Spinal cord (tissue), 10 donors: ENCODE measurements at places on chromosomes 11 and 22.
A peak's percentile ranks its signal among the peaks of the same experiment; 100 is the strongest.

DNA sequence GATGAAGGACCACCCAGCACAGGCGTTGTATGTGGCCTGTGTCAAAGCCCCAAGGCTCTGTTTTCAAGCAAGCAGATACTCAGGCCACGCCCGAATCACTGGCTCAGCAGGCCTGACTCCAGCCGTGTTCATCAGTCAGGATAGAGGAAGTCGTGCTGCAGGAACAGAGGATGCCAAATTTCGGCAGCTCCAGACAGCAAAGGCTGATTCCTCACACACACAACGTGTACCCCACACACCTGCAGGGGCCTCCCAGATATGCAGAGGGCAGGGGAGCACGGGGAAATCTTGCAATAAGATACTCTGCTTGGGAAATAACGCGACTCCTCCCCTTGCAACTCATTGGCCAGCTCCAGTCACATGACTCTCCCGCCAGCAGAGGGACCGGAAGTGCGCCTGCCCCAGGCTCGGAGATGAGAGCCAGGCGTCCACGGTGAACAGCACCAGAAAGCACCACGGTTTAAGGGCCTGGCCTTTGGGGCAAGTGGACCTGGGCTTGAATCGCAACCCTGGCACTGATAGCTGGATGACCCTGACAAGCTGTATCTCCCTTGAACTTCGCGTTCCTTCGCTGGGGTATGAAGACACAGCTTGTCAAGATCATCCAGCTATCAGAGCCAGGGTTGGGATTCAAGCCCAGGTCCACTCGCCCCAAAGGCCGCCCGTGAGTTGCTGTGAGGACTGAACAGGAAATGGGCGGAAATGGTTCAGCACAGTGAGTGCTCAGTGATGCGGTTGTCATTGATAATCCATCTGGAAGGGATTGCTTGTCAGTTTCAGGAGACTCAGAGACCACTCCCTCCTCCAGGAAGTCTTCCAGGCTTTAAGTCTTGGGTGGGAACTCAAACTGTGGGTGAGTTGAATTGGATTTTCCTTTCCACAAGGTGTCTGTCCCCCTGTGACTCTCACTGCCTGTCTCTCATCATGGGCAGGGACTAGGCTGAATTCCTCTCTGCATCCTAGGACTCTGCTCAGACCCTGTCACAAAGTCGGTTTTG, 88.5 kb downstream of the MYEOV start:
- no peak for DNase-seq

GRCh38 chr11:64065712-64066111, 30.0 kb downstream of the FLRT1 start:
- DNase-seq: no peak

- DNase-seq: no peak
These were observed 179.0 kb downstream of the SNX19 start for GRCh38 chr11:130737041-130737830.

GRCh38 chr11:130649801-130650200, 201.4 kb downstream of the ADAMTS15 start:
- DNase-seq: no peak

DNA sequence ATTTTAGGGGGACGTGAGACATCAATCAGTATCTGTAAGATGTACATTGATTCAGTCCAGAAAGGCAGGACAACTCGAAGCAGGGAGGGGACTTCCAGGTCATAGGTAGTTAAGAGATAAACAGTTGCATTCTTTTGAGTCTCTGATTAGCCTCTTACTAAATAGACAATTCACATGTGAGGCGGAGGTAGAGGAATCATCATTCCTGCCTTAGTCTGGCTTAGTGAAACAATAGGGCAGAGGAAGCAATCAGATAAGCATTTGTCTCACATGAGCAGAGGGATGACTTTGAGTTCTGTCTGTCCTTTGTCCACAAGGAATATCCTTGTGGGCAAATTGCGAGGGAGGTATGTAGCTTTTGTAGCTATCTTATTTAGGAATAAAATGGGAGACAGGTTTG, 248.3 kb downstream of the DDX10 start:
- no peak for DNase-seq

DNA sequence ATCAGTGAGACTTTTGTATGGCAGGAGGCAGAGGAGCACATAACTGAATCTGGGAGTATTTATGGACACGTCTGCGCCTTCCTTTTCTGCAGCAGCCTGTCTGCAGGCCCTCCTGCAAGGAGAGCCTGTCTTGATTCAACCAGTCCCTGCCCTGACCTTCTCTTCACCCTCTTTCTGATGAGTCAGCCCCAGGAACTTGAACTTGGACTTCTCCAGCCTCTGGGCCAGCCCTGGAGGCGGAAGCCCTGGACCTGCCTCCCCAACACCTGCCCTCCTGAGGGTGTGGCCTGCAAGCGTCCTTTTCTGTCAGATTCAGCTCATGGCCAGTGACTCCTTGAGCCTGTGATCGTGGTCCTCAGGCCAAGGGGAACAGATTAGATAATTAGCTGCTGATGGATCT, 20.0 kb downstream of the DAGLA start:
- DNase-seq: no peak

- no peak for DNase-seq
These were observed 3.5 kb downstream of the RHOD start for GRCh38 chr11:67060111-67060522.

DNA sequence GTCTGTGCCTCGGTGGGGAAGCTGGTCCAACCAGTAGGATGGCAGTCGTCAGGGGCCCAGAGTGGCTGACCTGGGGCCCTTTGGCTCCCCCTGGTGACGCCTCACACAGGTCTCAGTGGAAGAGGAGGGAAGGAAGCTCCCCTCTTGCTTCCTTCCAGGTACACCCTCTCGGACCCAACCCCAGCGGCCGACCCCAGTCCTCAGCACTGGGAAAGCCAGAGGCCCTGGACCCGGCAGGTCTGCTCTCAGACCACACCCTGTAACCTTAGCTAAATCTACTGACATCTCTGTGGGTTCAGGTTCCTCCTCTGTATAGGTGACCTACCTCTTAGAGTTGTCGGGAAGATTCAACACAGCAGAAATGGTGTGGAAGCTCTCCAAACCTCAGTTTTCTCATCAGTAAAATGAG, 3.4 kb upstream of the SCUBE1 start:
- DNase-seq: no peak

GRCh38 chr22:33472462-33473344, 414.5 kb upstream of the SYN3 start:
- DNase-seq: peak; percentile 69

DNA sequence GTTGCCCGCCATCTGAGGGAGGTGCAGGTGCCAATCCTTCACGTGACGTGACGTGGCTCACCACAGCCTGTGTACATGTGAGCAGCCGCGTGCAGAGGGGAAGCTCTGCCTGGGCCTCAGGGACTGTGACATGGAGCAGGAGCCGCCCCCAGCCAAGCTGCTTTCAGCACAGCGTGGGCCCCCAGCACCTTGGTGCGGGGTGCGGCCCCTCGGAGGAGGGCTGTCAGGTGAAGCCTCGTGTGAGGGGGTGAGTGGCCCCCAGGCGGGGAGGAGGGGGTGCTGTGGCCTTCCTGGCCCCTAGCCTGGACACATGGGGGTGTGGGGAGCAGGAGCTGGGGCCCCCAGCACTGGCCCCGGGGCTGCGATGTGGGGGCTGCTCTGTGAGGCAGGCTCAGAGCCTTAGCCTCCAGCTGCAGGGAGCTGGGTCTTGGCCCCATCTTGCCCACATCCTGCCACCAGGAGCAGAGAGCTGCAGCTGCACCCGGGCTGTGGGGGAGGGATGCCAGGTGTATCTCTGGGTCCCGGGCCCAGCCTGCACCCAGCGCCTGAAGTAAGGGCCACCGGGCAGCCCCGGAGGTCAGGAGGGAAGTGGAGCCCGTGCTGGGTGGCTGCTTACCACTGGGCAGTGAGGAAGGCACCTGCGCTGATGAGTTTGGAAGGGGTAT, at the start of gene ADORA2A:
TSS of gene ADORA2A (plus strand) at position 100 of the 665 bp plus-strand sequence. CDS start 5,806 bp downstream, outside the sequence.
- no peak for DNase-seq

DNA sequence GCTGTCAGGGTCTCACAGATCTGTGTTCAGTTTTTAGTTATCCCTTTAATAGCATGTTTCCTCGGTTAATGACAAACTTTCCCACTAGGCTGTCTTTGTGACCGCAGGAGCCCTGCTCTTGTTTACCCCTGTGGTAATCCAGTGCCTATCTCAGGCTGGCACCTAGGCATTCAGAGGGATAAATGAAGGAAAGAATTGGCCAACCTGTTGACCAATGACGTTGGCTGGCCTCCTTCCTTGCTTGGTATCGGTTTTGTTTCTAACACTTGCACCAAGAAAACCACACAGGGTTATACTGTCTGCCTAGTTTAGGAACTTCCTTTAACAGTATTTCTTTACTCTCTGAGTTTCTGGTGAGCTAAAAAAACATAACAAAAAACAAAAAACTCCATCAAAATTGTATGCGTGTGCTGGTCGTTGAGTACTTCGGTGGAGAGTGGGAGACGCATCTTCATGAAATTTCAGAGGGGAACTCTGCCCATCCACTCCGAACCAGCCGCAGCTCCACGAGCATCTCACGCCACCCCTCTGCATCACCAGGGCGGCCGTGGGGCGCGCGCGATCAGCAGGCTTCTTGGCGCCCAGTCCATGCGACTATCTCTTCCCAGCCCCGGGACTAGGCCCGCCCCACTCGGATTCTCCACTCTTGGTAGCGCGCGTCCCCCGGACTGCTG, 563 bp upstream of the ENDOD1 start:
- no peak for DNase-seq

DNA sequence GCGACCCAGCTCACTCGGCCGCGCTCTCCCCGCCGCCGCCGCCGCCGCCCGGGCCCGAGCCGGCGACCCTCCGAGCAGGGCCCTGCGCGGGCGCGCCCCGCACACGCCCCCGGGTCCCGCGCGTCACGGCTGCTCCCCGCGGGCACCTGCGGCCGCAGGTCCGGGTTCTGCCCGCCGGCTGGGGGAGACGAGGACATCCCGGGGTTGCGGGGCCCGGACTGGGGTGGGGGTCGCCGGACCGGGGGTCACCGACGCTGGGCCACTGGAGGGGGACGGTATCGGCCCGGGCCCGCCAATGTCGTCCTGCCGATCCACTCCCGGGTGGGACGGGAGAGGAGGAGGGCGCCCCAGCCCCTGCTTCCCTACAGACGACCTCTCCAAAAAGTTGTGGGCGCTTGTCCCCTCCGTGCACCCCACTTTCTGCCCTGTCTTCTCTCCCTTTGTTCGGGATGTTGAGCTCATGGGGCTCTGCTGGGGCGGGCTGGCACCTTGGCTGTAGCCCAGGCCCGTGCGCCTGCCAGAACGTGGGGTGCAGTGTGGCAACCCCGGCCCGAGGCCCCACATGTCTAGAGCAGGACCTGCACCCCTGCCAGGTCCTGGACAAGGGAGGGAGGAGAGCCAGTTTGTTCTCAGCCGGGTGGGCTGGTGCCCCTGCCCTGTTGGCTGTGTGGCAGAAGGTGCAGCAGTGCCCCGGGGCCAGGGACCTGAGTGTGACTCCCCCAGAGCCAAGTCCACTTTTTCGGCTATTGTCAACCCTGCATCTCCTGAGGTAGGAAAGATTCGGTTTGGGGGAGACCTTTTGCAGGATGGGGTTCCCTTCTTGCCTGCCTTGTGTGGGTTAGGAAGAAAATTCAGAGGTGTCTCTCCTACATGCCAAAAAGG, 40.2 kb upstream of the CELSR1 start:
- peak; percentile 23 for DNase-seq

DNA sequence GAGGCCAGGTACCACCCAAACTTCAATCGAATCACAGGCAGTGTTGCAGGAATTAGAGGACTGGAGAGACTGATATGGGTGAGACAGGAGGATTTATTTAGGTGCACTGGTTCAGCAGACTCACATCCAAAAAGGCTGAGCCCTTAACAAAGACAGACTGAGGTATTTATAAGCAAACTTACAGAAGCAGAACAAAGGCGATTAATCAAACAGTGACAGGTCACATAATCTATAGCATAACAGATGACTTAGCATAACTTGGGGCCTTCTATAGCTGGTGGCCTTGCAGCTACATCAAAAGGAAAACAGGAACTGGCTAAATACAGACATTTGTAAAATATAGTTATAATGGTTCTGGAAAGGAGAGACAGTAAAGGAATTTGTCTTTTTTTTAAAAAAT, 2.1 kb downstream of the APOBEC3B start:
- DNase-seq: no peak

DNA sequence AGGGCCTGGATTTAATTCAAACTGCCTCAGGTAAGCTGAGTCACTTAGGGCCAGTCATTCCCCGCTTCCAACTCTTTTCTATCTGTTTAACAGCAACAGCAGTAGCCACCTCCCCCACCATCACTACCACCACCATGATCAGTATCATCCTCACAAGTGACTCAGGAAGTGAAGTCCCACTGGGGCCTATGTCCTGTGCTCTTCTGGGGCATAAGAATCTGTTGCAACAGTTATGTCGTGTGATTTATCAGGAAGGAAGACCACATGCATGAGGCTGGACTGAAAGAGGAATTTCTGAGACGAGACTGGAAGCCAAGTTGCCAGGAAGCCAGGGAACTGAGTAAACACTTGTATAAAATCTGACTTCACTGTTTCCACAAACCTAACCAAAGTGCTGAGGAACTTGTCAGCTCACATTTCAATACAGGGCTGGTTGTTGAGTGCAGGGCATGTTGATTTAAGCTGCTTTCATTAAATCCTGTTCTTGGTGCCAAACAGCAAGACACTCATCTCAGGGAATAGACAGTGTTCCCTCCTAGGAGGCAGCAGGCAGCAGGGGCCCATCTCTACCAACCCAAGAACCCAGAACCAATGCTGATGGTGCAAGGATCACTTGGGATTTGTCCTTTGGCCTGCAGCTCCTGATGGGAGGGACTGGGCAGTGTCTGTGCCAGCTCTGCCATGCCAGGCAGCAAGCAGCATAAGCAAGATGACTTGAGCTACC, 226.7 kb upstream of the NARS2 start:
- DNase-seq: no peak

DNA sequence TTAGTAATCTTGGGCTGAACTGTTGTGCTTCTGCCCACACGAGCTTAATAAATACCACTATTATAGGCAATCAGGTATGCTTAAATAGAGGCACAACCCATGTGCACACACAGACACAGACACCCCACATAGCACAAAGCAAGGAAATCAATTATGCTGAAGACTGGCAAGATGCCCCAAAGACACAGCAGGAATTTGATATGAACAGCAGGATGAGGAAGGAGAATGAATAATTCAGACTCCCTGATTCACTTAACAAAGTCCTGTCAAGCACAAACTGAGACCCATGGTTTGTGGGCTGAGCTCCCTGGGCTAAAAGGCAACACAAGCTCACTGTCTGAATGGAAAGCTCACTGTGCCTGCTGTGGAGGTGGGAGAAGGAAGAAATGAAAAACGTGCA, 42.5 kb downstream of the RBFOX2 start:
- no peak for DNase-seq
